A549 (cell line): ENCODE measurements at places on chromosomes 2 and 18.

- no peak for DNase-seq
Measured at GRCh38 chr2:16025876-16026640, 85.7 kb downstream of the MYCN start.

DNA sequence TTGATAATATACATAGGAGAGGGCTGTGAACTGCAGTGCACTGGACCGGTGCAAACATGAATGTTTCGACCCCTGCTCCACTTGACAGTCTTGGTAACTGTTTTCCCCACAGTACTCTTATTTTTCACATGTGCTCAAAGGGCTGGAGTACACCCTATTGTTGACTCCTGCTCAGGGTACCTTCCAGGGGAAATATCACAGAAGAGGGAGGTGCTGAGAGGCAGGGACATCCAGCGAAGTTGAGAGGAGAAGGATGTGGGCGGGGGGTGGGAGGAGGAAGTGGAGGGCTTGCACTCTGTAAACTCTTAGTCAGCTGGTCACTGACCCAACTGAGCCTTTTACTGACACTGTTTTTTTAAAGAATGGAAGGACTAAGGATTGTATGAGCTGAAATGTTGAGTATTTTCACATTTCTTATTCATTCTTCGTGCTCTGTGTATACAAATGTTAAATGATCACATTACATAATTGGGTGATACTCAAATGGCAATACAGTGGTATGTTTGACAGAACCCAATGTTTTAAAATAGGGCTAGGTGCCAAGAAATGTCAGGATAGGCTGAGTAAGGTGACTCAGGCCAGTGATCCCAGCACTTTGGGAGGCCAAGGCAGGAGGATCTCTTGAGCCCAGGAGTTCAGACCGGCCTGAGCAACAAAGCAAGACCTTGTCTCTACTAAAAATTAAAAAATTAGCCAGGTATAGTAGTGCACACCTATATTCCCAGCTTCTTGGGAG is 10.0 kb downstream of the INPP4A start:
- DNase-seq = no peak

GRCh38 chr18:31773774-31774476 is 13.2 kb upstream of the SLC25A52 start:
- no peak for DNase-seq

DNA sequence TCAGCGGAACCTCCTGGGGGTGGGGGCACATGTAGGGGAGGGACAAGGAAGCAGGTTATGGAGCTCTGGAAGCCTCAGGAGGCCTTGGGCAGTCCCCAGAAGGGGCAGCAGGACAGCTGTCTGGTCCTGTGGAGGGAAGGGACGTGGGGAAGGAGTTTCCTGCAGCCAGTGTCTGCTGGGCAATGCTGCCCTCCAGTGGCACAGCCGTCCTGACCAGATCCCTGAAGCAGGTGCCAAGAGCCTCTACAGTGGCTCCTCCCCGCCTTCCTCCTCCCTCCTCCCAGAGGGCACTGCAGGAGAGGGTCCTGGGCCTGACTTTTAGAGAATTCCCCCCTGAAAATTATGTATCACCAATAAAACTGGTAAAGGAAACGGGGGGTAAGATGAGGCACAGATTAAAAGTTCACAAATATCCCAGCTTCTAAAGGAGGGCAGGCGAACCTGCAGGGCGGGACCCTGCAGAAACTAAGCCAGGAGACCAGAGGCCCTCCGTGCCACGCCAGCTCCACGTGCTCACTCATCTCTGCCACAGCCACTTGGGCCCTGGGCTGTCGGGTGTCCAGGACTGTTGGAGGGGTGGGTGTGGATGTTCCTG is 258.5 kb downstream of the TWIST2 start:
- peak; percentile 72 for DNase-seq

DNA sequence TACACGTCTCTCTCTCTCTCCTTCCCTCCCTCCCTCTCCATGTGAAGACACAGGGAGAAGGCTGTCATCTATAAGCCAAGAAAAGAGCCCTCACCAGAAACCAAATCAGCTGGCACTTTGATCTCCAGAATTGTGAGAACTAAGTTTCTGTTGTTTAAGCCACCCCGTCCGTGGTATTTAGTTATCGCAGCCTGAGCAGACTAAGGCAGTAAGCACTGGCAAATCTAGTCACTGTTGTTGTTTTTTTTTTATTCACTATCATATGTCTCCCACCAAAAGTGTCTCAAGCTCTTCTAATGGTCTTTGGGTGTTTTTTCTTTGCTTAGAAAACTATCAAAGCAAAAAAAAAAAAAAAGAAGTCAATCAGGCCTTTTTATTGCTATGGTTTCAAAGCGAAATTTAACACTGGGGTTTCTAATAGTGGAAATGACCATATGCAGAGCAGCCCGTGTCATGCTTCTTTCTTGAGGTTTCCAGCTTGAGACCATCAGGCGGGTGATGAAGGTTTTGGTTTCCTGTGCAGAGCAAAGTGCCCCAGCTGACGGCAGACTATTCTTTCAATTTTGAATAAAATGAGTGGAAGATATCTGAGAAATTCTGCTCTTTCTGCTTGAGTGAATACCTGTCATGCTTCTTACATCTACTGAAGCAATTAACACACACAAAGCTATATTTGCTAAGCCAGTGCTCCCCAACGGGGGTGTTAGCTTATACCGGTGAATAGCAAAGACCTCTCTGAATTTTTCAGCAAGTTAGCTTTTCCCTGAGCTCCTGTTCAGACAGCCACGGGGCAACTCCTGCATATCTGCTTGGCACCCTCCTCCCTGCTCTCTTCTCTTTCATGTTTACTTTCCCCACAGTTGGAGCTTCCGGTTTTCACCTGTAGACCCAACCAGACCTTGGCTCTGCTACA is 394.1 kb upstream of the ATP5MC3 start:
- DNase-seq = no peak

- no peak for DNase-seq
Measured at GRCh38 chr18:63207835-63208234, 111.7 kb downstream of the BCL2 start.

DNA sequence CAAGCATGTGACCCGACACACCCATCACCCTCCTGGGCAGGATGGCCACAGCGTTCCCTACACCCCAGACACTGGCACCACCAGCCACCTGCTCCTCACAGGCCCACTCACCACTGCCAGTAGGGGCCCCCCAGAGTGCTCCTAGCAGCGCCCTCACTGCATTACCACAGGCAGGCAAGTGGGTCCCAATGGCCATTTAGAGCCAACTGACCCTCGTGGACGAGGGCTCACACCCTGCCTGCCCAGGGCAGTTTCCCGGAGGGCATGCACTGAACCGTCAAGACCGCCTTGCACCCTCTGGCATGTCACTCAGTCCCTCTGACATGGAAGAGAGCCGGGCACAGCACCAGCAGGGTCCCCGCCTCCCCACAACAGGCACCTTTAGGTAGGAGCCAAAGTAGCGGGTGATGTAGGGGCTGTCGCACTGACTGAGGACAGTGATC is 7.3 kb downstream of the STK25 start:
- DNase-seq = no peak

DNA sequence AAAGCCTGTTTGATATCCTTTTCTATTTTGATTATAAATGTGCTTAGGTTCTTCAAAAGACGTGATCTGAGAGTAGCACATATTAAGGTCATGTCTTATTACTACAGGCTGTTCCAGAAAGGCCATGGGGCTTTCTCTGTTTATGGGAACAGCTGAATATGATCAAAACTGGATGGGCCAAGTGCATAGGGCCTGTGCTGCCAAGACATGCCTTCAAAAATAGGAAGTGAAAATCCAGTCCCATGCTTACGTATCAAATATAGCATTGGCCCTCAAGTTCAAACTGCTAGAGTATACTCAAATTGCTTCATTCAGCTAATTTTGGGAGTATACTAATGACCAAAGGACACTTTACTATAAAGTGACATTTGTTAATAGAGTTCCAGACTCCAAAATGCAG is 24.1 kb downstream of the SLC25A52 start:
- DNase-seq = no peak

- DNase-seq = no peak
Measured at GRCh38 chr2:241148239-241148638, 1.0 kb downstream of the PASK start.

DNA sequence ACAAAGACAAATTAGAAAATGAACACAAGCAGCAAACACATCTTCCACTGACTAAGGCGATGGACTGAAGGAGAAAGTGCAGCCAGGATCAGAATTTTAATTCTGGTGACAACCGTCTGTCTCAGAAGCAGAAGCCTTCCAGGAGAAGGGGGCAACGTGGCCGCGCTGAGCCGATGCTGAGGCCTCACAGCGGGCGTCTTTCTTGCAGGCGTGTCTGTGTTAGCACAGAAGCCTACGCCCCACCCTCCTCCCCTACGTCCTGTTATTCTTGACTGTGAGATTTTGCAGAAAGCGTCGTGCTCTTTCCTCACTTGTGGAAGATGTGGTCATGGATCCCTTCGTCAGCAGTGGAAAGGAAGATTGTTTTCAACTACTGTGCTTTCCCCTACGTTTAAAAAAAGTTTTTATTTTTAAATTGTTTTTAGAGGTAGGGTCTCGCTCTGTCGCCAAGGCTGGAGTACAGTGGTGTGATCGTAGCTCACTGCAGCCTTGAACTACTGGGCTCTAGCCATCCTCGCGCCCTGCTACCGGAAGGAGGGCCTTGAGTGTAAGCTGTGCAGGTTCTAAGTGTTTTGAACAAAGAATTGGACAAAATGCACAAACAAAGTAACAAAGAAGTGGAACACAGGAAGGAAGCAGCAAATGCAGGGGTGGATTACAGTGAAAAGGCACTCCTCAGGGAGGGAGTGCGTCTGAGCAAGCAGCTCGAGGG is 422.0 kb downstream of the GALR1 start:
- no peak for DNase-seq

GRCh38 chr2:30716123-30716900 is 90.9 kb downstream of the CAPN13 start:
- no peak for DNase-seq

DNA sequence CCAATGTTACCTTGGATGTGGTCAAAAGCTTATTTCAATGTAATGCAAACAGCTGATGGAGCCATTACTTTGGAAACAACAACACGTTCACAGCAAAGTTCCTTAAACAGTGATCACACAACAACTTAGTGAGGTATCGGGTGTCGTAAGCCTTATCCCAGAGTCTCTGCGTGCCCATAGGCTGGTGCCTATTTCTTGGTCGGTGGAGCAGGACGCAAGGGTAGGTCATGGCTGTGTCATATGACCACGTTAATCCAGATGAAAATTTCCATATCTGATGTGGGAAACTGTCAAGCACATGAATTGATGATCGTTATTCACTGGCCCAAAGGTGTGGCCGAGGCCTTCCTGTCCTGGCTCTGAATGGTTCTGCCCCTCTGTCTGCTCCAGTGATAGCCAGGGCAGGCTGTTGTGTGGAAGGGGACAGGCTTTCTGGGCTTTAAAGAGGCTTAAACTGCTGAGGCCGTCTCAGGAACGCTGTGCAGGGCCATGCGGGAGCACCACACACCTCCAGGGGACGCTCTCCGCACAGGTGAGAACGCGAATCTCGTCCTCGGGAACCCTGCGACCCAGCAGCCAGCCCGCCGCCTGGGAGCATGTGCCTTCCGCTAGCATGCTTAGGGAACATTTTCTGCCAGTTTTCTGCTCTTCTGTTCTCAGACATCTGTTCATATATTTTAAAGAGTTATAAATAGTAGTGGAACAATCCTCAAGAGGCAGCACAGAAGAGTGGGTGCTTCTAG is 90.6 kb downstream of the KCTD1 start:
- no peak for DNase-seq

GRCh38 chr2:19349911-19350677 is 8.3 kb downstream of the OSR1 start:
- DNase-seq = no peak

- no peak for DNase-seq
Measured at GRCh38 chr2:216618785-216619184, 14.4 kb upstream of the IGFBP2 start.

GRCh38 chr2:141878016-141878415 is 252.8 kb downstream of the LRP1B start:
- no peak for DNase-seq

DNA sequence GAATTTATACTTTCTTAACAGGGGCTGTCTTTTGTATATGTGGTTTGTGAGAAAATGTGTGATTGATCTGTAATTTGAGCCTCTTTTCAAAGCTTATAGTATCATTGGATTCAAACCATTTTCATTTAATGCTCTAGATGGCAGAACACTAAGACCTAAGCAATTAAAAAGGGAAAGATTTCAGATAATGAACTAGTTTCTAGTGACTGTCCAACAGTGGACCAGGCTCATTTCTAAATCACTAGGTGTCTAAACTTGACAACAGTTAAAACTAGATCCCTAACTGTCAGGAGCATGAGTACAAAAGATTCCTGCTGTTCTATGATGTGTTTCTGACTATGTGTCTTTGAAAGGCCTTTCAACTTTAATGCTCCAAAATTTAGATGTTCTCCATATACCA is 54.6 kb downstream of the ANKRD44 start:
- no peak for DNase-seq

DNA sequence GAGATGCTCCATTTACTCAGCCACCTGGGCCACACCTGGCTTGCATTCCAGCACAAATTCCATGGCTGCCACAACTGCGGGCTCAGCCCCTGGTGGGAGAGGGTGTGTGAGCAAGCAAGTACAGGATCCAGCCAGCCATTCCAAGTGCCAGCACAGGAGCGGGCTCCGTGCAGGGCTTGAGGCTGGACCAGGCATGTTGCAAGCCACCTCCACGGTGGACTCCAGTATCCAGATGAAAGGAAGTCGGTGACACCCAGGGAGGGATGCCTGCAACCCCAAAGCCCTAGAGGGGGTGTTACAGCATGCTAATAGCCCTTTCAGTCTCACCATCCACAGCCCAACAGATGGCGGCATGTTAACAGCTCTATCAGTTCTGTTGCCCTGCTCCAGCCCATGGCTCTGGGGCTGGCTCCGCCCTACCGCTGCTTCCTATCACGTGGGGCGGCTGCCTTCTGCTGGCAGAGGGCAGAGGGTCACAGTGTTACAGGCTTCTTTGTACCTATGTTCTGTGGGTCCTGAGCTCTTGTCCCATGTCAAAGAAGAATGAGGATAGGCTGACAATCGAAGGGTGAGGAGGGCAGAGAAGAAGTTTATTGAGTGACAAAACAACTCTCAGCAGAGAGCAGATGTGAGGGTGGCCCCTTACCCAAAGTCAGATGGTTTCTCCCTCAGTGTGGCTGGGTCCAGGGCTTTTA is 11.7 kb upstream of the GORASP2 start:
- no peak for DNase-seq

DNA sequence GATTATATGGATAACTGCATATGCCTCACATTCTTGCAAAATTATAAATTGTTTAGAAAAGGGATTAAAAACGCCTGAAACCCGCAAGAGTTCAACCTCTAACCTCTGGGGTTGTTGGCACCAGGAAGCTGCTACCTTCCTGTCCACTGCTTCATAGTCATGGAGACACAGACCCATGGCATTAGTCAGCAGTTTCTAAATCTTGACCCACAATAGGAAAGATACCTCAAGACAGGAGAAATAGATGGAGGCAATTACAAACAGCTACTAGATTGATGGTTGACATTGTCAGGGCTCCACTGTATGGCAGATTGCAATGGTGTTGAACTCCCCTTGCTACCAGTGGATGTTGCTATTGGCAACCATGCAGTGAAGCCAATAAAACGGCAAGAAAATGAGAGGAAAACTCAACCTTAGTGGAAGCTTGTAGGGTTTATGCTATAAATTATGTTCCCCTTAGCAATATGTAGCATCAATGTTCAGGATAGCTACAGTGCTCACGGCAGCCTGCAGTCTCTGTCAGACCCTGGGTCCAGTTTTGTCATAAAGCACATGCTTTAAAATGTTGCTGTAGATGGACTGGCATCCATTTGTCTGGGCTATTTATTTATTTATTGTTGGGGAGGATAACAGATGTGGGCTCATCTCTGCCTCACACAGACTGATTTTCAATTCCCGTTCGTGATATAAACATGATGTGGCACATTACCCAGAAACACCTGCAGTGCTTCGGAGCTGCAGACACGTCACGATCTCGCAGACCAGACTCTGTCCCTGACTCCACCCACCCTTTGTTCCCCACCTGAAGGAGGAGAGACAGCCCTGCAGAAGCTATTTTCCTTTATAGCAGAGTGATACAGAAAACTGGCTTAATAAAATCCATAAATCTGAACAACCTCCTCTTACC is 233.4 kb downstream of the AGPS start:
- no peak for DNase-seq
